ENCODE measurements at places on chromosomes 13 and 19.

GRCh38 chr13:55084630-55085029, 2056.0 kb downstream of the OLFM4 start:
- DNase-seq: no peak

GRCh38 chr19:6710273-6711077, 10.0 kb downstream of the C3 start:
- DNase-seq: no peak

- no peak for DNase-seq
Measured at GRCh38 chr13:59701261-59701660, 462.5 kb downstream of the DIAPH3 start.

- no peak for DNase-seq
Measured at GRCh38 chr13:23991119-23991518, 93.8 kb upstream of the C1QTNF9B start.

- DNase-seq: no peak
Measured at GRCh38 chr13:22447132-22447886, 733.5 kb upstream of the SGCG start.

DNA sequence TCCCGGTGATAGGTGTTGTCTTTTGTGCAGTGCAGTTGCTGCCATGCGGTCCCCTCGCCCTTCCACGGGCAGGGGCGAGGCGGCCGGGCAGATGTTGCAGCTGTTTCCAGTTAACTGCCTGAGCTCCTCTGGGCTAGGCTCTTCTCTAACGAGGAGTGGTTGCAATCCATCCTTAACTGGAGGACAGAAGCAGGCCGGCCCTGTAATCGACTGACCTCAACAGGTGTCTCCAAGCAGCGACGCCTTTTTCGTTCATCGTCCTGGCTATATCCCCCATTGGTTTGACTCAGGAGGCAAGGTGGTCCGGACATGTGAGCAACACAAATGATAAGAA, 1.9 kb upstream of the TSC22D1 start:
- peak; percentile 33 for DNase-seq

DNA sequence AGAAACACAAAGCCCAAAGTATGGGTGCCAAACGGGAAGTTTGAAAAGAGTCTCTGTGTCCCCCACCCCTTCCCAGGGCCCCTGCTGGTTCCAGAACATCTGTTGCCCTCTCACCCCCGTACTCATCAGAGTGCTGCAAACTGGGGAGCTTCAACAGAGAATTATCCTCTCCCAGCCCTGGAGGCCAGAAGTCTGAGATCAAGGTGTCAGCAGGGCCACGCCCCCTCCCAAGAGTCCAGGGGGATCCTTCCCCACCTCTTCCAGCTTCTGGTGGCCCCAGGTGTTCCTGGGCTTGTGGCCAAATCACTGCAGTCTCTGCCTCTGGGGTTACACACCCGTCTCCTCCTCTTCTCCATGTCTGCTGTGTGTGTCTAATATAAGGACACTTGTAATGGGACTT, 183.4 kb downstream of the PTPRS start:
- DNase-seq: no peak

DNA sequence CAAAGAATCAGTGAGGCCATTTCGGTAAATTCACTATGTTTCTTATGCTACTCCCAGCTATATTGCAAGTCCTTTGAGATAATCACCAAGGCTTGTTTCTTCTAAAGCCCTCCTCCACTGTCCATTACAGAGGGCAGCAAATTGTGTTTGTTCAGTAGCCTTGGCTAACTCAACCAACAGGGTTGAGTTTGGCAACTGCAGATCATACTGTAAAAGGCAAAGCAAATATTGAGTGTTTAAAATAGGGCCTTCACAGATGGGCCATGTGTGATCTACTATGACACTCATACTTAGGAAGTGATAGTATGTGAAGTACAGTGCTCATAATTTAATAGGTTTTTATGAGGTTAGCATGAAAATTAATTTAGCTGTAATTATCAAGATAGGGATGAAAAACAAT, 171.3 kb downstream of the DACH1 start:
- DNase-seq: no peak

DNA sequence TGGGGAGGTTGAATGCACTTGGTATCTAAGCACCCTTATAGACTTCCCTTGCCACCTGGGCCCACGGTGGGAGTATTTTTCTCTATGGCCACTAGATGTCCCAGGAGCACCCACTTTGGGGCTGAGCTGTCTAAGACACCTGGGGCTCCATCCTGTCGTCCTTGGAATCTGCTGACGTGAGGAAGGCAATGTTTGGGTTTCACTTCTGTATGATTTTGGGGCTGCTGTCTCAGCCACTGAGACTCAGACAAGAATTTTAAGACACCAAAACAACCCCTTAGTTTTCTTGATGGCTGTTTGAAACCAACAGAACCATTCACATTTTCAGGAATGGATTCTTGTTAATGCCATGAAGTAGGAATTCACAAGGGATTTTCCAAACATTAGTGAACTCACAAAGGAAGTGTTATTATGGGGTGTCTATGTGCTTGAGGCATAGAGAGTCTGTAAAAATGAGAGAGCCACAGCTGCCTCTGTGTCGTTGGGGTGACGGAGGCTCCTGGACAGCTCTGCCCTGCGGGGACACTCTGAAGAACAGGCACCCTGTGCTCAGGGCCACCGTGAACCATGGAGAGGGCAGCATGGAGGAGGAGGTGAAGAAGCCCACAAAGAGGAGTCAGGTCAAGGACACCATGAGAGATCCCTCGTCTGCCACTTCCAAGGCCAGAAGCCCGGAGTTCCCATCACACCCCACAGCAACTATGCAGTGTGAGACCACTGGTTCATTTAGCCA, 106.8 kb upstream of the SPATA13 start:
- peak; percentile 29 for DNase-seq

GRCh38 chr13:44147648-44148047, 226.0 kb upstream of the SERP2 start:
- DNase-seq: no peak

DNA sequence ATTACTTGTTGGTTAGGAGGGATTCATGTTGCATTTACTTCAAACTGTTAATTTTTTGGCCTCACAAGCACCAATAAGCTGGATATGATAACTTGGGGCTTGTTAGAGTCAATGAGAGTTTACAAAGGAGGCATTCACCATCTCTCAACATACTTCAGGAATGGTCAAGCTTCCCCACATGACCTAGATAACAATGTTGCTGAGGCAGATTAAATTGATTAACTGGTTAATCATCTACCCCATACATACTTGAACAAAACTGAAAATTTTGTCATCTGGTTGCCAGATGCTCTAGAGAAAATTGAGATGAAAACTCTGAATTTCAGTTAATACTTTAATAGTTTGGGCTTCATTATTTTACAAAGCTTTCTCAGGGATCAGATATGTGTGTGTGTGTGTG, 43.0 kb upstream of the UBL3 start:
- no peak for DNase-seq

GRCh38 chr13:54597540-54598088, 1569.0 kb downstream of the OLFM4 start:
- DNase-seq: no peak

- no peak for DNase-seq
Measured at GRCh38 chr13:29499506-29500165, 95.9 kb downstream of the SLC7A1 start.

DNA sequence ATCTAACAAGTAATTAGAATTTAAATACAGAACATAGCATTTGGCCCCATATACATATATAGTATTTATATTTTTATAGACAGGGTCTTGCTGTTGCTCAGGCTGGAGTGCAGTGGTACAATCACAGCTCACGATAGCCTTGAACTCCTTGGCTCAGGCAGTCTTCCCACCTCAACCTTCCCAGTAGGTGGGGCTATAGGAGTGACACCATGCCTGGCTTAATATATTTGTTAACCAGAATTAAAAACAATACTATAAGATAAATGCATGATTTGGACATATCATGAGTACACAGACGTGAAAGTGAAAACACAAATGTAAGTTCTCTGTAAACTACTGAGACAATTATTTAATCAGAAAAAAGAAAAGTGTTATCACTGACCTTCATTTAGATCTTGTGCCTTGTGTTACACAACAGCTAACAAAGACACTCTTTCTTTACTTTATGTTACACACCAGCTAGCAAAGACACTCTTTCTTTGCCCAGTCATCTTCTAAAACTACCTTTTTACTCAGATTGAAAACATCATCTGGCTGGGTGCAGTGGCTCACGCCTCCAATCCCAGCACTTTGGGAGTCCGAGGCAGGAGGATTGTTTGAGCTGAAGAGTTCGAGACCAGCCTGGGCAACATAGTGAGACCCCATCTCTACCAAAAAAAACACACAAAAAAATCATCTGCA, 22.6 kb downstream of the CARS2 start:
- DNase-seq: no peak

GRCh38 chr19:13396250-13397080, 109.8 kb downstream of the CACNA1A start:
- peak; percentile 47 for DNase-seq

GRCh38 chr19:4593409-4593851, 33.9 kb upstream of the SEMA6B start:
- DNase-seq: no peak

- no peak for DNase-seq
Measured at GRCh38 chr19:51140441-51140840, 1.7 kb upstream of the SIGLEC7 start.

DNA sequence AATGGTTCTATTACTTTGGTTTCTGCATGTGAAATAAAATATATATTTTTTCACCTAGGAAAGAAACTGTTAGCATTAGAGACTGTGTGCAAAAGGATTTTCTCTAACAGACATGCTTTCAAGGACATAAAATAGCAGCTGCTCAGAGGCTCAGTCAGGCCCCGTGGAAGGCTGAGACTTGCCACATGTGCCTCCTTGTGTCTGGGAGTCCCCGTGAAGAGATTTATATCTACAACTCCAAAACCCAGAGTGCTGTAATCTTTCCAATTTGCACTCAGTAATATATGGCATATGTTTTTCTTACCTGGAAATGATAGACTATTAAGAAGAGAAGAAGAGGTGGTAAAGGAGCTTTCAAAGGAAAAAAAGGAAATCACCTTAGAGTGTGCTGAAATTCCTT, 371.6 kb upstream of the OBI1 start:
- DNase-seq: no peak

GRCh38 chr13:31898378-31899071, 133.0 kb upstream of the FRY start:
- DNase-seq: no peak

DNA sequence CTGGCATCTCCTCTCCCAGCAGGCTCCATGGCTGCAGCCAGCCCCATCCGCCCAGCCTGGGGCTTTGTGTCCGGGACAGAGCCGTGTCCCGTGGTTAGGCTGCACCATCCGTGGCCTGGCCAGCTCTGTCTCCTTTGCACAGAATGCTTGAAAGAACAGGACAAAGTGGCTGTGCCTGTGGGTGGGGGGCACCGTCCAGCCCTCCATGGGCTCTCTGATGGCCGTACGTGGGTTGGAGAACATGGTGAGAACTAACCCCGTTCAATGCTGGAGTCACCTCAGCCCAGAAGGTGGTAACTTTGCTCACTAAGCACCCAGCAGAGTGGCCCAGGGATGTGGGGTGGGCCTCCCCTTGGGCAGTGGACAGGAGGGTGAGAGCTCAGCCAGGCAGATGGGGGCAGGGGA, 2.8 kb downstream of the RPS15 start:
- DNase-seq: no peak

- no peak for DNase-seq
Measured at GRCh38 chr19:927780-928401, 2.1 kb downstream of the ARID3A start.

DNA sequence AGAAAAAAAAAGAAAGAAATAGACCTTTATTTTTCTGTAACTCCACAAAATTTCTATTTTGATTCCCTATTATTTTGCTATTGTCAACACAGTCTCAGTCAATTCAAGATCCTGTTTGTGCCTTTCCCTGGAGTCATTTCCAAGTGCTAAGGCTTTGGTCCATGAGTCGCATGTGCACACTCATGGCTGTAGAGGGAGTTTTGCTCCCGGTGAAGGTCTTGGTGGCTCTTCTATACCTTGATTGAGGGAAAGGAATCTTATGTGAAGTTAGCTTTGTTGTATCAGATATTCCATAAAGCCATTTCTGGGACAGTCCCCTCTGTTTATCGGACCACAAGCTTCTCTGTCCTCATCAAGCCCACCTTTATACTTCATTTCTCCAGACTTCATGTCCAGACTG, 58.7 kb upstream of the ALOX5AP start:
- no peak for DNase-seq

DNA sequence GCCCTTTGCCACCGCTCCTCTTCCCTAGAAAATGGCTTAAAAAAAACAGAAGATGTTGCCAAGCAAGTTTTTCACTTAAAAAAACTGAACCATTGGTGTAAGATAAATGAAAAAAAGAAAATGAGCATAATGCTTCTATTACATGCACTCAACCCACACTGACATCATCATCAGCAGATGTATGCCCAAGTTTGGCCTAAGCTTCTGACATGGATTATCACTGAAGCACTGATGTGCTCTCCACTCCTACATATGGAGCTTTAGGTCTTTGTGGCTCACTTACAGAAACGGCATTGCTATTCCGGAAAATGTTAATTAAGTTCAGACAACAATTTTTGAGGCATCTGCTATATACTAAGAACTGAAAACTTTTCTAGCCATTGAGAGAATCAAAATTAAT, 8.0 kb downstream of the RXFP2 start:
- no peak for DNase-seq

- DNase-seq: no peak
Measured at GRCh38 chr13:49777746-49778614, 14.5 kb downstream of the KPNA3 start.

- DNase-seq: no peak
Measured at GRCh38 chr19:7789447-7789846, 26.4 kb downstream of the CLEC4M start.

DNA sequence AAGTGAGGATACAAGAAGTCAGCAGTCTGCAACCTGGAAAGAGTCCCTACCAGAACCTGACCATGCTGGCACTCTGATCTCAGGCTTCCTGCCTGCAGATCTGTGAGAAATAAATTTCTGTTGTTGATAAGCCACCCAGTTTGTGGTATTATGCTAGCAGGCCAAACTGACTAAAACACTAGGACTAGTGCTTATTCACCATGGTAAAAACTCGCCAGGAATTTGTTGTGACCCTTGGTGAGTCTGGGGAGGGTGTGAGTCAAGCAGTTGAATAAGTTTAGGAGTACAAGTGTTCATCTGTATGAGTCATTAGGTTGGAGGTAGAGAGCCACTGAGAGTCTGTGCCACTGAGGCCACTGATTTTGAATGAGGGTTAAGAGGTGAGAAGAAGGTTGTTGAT, 3.6 kb downstream of the ZIK1 start:
- no peak for DNase-seq
